ENCODE measurements at places on chromosomes 1 and 21. TPM values are rescaled to one million over a fixed set of nuclear protein-coding genes. Genes with fewer than 3 reads are reported as not detected.

DNA sequence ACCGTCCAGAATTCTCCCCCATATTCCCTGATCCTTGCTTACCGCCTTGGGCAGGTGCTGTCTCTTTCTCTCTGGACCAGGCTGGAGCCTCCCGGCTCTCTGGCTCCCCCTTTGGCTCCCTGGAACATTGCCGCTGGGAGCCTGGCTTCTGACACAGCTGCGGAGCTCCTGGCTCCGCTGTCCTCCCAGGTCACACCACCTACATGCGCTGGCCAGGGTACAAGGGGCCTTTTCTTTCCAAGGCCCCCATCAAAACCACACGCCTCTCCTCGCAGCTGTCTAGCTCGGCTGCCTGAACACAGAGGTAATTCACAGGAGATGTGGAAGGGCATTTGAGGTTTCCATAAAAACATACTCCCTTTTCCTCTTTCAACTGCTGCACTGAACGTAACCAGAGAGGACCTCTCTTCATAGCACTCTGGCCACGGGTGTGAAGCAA, 7.5 kb upstream of the ZNF648 start:
- H3K4me3 ChIP-seq = no peak overlapping the region
- no peaks in the 10 kb centered on the region for H3K36me3 ChIP-seq
- no peak overlapping the region for H3K27ac ChIP-seq
- no peaks in the 10 kb centered on the region for H3K27me3 ChIP-seq

The SPATA1 gene
- 0.33 TPM for total RNA-seq

The BRDT gene
- not detected for total RNA-seq

DNA sequence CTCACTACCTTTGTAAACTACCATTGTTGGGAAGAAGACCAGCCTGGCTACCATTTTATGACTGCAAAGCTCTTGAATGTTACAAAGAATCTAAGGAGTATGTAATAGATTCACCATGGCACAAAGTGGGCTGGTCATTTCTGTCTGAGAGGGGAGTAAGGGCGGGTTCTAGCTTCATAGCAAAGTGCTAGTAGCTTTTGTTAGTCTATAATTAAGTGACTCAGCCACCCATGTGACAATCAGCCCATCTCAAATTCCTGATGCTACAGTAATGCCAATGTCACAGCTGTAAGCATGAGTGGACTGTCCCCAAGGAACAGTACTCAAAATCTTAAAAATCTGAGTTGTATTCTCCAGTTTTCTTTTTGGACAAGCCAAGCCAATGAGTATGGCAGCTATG, 15.4 kb upstream of the OTUD3 start:
- H3K4me1 ChIP-seq = no peaks in the 10 kb centered on the region
- no peak overlapping the region for H3K27ac ChIP-seq
- no peaks in the 10 kb centered on the region for H3K27me3 ChIP-seq
- H3K36me3 ChIP-seq = no peaks in the 10 kb centered on the region
- DNase-seq = no peak
- no peak overlapping the region for H3K4me3 ChIP-seq

DNA sequence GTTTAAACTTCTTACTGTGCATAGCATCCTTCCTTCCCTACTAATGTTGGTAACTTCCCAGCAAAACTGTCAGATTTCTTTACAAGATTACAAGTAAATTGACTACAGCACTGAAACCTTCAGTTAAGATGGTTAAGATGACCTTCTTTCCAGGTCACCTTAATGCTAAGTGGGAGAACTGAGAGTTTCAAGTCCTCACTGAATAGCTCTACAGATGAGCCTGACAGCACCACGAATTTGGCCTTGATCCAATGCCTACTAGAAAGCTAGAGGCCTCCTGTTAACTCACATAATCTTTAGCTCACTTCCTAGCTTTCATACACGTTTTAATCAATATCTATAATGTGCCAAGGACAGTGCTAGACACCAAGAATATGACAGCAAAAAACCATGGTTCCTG, 276.0 kb upstream of the PLD5 start:
- H3K27ac ChIP-seq = no peak overlapping the region

DNA sequence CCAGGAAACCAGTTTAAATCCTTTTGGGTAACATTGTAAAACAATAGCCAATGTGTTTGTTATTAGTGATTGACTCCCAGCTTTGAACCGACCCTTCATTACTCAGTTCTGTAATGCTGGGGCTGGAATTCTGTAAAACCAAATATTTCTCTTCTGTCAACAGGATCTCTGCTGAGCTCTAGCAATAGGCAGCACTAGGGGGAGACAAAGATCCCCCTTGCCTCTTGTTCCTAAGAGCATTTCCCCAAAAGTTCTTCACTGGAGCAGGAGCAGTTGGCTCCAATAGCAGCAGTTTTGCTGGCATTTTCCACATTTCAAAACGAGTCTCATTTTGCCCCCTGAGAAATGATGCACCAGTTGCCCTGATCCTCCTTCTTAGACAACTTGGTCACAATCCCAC, 1671.1 kb downstream of the MRPL39 start:
- no peaks in the 10 kb centered on the region for H3K27me3 ChIP-seq
- no peaks in the 10 kb centered on the region for H3K36me3 ChIP-seq
- H3K4me1 ChIP-seq = no peaks in the 10 kb centered on the region
- DNase-seq = no peak
- no peak overlapping the region for H3K27ac ChIP-seq
- no peak overlapping the region for H3K4me3 ChIP-seq

DNA sequence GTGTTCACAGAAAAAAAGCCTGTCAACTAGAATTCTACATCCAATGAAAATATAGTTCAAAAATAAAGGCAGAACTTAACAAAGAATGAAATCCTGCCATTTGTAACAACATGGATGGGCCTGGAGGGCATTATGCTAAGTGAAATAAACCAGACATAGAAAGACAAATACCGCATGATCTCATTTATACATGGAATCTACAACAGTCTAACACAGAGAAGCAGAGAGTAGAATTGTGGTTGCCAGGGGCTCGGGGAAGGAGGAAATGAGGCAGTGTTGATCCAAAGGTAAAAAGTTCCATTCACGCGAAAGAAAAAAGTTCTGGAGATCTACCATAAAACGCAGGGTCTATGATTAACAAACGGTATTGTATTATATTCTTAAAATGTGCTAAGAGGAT, 282.6 kb downstream of the MRPL39 start:
- DNase-seq = no peak
- H3K36me3 ChIP-seq = no peaks in the 10 kb centered on the region
- no peak overlapping the region for H3K27ac ChIP-seq
- no peaks in the 10 kb centered on the region for H3K27me3 ChIP-seq

- H3K27me3 ChIP-seq = no peaks in the 10 kb centered on the region
- no peak overlapping the region for H3K27ac ChIP-seq
- DNase-seq = no peak
- no peak overlapping the region for H3K4me3 ChIP-seq
- no peaks in the 10 kb centered on the region for H3K4me1 ChIP-seq
Observed at GRCh38 chr1:191609305-191609704, 549.0 kb upstream of the RGS18 start.

DNA sequence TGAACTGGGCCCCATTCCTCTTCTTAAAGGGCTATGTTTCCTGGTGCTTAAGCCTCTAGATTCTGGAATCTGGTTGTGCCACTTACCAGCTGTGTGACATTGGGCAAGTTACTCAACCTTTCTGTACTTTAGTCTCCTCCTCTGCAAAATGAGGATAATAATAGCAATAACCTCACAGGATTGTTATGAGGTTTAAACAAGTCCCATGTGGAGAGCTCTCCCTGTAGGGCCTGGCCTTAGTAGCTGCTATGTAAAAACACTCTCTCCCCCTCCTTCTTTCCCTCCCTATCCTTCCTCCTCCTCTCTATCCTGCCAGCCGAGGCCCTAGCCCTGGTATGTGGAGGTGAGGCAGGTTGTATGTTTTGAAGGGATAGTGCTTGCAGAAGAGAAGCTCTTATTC, 8.2 kb upstream of the PEAR1 start:
- no peaks in the 10 kb centered on the region for H3K4me1 ChIP-seq
- H3K36me3 ChIP-seq = no peaks in the 10 kb centered on the region
- no peaks in the 10 kb centered on the region for H3K27me3 ChIP-seq

DNA sequence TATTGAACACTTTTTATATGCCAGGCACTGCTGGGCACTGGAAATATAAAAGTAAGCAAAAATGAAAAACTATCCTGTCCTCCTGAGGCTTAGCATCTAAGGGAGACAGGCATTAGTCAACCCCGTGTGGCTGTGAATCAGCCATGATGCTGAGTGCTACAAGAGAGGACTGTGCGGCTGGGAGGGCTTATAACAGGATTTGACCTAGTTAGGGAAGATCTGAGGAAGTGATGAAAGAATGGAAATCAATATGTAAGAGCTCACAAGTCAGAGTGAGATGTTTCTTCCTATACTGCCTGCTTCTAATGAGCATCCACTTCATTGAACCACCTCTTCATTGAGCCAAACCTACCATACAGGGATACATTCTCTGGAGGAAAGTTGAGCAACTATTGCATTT, 15.1 kb downstream of the TRIM45 start:
- H3K4me3 ChIP-seq = no peak overlapping the region
- no peaks in the 10 kb centered on the region for H3K4me1 ChIP-seq
- no peaks in the 10 kb centered on the region for H3K27me3 ChIP-seq
- no peaks in the 10 kb centered on the region for H3K36me3 ChIP-seq

DNA sequence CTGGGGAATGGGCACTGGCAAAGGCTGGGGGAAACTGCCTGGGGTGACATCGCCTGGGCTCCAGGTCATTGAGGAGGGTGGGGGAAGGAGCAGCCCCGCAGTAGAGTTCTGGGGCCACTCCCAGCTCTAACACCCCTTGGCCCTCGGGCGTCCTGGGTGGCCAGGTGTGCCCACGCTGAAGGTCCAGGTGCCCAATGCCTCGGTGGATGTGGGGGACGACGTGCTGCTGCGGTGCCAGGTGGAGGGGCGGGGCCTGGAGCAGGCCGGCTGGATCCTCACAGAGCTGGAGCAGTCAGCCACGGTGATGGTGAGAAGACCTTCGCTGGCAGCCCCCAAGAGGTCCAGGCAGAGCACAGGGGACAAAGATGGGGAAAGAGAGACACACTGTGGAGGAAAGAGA, 7.7 kb downstream of the NTRK1 start:
- H3K4me3 ChIP-seq = no peak overlapping the region
- no peak overlapping the region for H3K27ac ChIP-seq
- no peaks in the 10 kb centered on the region for H3K27me3 ChIP-seq
- no peaks in the 10 kb centered on the region for H3K36me3 ChIP-seq

The C1orf216 gene
- 8.2 TPM for total RNA-seq

DNA sequence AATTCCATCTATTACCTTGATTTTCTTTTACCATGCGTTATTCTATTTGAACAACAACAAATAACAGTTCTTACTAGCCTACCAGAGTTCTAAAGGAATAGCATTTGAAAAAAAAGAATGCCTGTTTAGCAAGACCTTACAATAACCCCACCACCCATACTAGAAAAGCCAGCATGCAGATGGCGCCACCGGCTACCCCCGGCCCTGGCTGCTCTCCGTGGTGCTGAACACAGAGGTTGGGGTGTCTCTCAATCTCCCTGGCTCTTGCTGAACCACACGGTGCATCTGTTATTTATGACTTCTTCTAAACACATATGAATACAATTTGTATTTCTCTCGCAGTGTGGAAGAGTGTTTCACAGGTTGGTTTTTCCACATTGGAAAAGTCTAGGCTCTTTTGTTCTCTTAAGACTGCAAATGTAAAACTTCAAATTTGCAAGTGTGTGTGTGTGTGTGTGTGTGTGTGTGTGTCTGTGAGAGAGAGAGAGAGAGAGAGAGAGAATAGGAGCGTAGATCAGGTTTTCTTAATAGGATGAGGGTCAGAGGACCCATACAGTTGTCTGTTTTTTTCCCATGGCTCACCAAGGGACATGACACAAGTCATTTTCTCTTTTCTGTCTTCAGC, 13.6 kb downstream of the GRIK3 start:
- DNase-seq = no peak
- H3K36me3 ChIP-seq = no peaks in the 10 kb centered on the region
- no peaks in the 10 kb centered on the region for H3K4me1 ChIP-seq
- no peak overlapping the region for H3K27ac ChIP-seq
- H3K4me3 ChIP-seq = no peak overlapping the region

DNA sequence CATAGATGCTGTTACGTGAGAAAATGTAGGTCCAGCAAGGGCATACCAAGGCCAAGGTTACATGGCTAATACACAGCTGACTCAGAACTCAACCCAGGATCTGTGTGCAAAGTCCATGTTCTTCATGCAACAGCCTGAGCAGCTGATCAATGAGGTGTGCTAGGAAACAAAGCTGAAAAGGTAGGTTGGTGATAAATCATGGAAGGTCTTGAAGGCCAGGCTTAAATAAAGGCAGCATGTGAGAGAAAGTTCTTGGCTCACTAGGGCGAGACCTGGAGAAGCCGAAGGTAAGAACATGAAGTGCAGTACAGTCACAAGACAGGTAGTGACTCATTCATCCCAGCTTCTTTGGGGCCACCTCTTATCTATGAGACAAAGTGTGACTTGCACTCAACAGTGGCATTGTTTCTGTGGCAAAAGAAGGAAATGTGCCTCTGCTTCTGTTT, 33.4 kb downstream of the TLR5 start:
- no peaks in the 10 kb centered on the region for H3K4me1 ChIP-seq
- no peak overlapping the region for H3K27ac ChIP-seq
- no peaks in the 10 kb centered on the region for H3K36me3 ChIP-seq
- no peaks in the 10 kb centered on the region for H3K27me3 ChIP-seq
- H3K4me3 ChIP-seq = no peak overlapping the region

- DNase-seq = no peak
- no peak overlapping the region for H3K4me3 ChIP-seq
- H3K4me1 ChIP-seq = no peaks in the 10 kb centered on the region
- H3K36me3 ChIP-seq = no peaks in the 10 kb centered on the region
Observed at GRCh38 chr1:115531631-115532264, 110.0 kb upstream of the VANGL1 start.

DNA sequence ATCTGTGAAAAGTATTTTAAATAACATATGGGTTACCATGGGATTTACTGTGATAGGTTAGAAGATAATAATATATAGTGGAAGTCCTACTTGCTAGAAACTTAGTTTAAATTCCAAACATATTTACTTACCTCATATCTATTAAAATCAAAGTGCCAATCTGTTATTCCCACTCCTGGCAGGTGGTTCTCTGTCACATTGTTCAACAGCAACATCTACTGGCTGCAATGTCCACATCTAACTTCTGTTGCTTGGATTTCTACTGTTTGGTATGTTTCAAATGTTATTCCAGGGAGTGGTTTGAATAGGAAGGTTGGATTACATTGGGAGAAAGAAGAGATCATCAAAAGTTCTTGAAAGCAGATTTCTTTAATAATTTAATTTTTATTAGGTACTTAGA, 122.5 kb upstream of the NCAM2 start:
- H3K4me1 ChIP-seq = no peaks in the 10 kb centered on the region
- no peak overlapping the region for H3K27ac ChIP-seq
- no peak for DNase-seq

The SYCP1 gene
- total RNA-seq = not detected

The LCE2B gene
- not detected for total RNA-seq

GRCh38 chr1:79129914-79130313, 123.4 kb upstream of the ADGRL4 start:
- no peaks in the 10 kb centered on the region for H3K36me3 ChIP-seq
- H3K27ac ChIP-seq = no peak overlapping the region
- H3K4me1 ChIP-seq = no peaks in the 10 kb centered on the region
- H3K4me3 ChIP-seq = no peak overlapping the region

Data from breast epithelium (tissue), 4 donors.